ENCODE measurements at places on chromosomes 3 and 15.

DNA sequence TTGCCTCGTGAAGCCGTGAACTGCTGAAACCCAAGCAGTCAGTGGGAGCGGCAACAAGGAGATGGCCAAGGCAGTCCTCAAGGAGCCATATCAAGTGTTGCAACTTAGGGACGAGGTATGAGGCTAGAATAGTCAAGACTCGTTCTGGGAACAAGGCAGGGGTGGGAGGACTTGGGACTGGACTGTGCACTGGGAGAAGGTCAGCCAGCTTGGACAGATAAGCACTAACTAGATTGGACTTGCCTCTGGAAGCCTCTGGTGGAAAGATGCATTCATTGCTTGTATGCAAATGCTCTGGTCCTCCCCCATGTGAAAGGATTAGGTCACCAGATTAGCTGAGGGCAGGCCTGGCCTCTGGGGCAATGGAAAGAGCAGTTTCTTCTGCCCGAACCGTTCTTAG, 123.3 kb upstream of the CTNNB1 start:
- DNase-seq: no peak

DNA sequence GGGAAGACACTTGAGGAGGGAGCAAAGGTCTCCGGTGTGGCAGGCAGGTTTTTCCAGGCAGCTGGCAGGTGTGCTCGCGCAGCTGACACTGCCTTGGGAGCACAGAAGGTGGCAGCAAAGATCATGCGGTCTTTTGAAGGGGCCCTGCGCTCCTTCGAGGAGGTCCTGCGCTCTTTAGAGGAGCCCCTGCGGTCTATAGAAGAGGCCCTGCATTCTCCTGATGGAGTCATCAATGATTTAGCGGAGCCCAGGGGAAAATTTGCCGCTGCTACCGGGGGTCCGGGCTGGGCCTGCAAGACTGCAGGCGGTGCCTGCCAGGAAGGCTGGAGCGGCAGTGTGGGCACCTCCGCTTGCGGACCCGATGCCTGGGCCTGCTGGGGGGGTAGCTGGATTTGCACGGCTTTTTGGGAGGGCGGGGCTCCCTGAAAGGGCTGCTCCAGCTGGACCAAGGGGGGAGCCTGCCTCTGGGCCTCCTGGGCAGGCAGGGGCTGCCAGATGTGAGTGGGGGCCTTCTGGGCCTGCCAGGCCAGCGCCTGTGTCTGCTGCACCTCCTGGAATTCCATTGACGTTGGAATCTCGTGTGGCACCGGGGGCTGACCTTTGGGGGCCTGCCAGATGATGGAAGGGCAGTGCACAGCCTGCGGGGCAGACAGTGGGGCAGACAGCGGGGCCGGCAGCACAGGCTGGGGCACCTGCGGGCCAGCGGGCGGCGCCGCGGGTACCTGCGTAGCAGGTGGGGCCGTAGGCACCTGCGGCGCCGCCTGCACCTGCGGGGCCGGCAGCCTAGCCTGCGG, 2.1 kb downstream of the MAGEL2 start:
- no peak for DNase-seq

DNA sequence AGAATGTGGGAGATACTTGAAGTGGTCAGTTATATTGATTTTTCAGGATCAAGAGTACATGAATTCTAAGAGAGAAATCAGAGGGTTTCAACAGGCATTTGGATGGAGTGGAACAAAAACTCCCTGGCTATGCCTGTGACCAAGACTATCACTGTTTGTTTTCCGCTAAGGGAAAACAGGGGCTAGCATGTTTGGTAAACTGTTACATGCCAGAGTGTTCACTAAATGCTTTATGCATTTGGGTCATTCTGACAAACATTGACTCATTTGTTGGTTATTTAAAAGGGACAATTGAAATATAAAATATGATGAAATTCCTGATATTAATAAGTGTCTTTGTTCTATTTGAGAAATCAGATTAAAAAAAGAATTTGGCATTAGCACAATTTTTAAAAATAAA, 603.9 kb upstream of the KCNMB2 start:
- no peak for DNase-seq

DNA sequence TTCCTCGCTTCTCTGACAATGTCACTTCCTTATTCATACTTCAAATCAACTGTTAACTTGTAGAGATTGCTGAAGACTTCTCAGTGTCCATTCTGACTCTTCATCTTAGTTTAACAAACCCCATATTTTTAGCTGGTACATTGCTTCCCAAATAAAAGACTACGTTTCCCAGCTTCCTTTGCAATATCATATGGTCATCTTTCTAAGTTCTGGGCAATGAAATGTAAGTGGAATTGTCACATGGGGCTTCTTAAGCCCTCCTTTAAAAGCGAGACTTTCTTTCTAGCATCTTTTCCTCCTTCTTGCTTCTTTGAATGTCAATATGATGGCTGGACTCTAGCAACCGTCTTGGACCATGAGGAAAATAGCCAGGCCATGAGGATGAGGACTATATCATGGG, 239.0 kb downstream of the ZNF621 start:
- DNase-seq: no peak

- DNase-seq: peak; percentile 73
These were observed 437 bp downstream of the KLF13 start for GRCh38 chr15:31326875-31327668.

DNA sequence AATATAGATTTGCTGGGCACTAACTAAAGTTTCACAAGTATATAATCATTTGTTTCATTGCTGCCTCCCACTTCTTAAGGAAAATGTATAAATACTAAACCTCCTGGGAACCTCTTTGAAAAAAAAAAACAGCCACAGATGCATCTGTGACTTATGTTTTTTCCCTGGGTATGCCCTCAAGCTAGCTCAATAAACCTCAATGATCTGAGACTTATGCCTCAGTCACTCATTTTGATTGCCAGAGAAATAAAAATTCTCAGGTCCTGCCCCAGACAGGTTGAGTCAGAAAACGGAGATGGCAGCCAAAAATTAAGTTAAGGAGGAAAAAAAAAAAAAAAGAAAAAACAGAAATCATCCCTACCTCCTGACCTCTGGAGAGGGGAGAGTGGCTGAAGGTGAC, 22.1 kb downstream of the ILDR1 start:
- DNase-seq: no peak

DNA sequence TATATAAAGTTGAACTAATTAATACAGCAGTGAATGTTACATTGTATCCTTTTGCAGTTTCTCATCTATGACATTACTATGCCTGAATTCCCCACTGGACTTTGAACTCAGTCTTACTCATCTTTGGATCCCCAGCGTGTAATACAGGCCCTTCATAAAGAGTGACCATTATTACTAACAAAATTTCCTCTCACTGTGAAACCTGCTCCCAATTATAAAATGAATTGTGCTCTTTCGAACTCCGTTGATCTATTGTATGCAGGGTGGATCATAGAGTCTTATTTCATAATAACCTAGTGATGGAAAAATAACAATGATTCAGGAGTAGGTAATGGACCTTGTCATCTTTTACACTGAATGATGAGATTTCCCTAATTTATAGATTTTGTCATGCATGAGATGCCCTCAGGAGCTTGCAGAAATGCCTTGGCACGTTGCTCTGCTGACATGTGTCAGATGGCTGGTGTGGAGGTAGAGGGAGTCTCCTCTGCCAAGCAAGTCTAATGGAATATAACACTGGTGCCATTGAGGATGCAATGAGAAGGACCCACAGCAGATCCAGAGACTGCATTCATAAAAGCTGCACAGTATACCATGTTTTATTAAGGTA, 25.5 kb downstream of the B3GNT5 start:
- DNase-seq: peak; percentile 68

All from RWPE1 (cell line).